ENCODE measurements at places on chromosomes 7 and 10.

- no peak for DNase-seq
These were observed 7.1 kb downstream of the UBE2D1 start for GRCh38 chr10:58341947-58342346.

DNA sequence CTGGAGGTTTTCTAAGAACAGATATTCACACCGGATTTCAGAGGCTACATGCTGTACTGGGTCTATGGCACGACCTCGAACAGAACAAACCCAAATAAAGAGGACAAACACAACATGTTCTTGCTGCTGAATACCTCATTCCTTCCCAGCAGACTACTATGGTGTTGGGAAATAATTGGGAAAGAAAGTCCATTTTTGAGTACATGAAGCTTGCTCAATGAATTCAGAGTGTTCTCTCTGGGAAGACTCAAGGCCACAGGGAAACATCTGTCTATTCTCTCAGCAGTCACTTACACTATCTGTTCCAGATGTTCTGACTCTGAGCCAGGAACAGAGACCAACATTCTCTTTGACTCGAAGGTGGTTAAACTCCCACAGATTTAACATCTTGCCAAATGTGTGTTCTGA, 30.9 kb downstream of the LAMB1 start:
- no peak for DNase-seq

DNA sequence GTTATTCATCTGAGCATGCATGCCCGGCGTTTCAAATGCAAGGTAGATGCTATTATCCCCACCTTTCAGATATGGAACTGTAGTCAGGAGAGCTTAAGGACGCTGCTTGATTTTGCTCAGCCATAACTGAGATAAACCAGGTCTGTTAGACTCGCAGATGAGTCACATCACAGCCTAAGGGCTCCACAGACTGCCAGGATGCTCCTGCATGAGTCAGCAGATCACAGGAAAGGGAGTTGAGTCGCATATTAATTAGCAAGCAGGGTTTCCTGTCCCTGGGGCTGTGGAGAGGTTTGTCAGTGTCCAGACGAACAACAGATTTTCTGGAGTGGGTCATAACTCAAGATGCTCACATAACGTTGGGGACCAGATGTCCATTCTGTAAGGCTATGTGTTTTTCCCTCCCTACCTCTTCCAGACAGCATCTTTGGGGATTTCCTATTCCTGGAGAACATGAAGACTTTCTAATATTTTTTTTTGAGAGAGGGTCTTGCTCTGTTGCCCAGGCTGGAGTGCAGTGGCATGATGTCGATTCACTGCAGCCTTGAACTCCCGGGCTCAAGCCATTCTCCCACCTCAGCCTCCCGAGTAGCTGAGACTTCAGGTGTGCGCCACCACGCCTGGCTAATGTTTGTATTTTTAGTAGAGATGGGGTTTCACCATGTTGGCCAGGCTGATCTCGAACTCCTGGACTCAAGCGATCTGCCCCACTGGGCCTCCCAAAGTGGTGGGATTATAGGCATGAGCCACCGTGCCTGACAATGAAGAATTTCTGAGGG, 36.7 kb downstream of the PFKFB3 start:
- DNase-seq: peak; percentile 72

GRCh38 chr10:75547391-75548298, 116.2 kb downstream of the LRMDA start:
- no peak for DNase-seq

GRCh38 chr10:89609833-89610346, 35.2 kb downstream of the PANK1 start:
- no peak for DNase-seq

GRCh38 chr10:110020265-110020664, 12.5 kb downstream of the ADD3 start:
- DNase-seq: no peak

DNA sequence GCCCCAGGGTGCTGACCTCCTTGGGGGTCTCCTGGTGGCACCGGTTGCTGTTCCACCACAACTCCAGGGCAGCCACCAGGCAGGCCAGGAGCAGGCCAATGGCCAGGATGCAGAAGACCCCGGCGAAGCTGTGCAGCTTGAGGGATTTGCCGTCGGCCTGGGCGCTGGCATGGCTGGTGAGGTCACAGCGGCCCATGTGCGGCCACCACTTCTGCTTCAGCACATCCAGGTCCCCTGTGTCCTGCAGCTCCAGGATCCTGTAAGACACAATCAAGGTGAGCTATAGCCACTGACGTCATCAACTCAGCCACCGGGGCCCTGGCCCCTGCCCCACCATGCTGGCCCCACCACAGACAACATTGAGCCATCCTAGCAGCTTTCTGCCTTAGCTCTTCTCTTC, 753.2 kb downstream of the GRID1 start:
- DNase-seq: no peak

- no peak for DNase-seq
These were observed 1.5 kb upstream of the PARD3 start for GRCh38 chr10:34816501-34817002.

DNA sequence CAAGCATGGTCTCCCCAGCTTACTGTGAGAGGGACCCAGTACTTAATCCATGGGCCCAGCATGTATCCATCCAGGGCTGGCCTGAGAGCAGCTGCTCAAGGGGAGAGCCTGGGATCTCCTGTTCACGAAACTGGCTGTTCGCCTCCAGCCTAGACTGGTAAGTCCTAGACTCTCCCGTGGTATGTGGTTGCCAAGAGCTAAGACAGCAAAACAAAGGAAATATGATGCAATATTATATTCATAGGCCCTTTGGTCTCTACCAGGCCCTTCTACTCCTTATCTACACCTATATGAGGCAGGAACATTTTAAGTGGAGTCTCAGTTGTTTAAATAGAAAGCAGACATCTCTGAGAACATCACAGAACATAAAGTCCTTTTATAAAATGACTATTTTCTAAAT, 28.9 kb upstream of the STK17A start:
- DNase-seq: no peak

GRCh38 chr7:112503361-112503972, 22.7 kb downstream of the LSMEM1 start:
- DNase-seq: no peak

GRCh38 chr10:117535298-117536071, 7.1 kb upstream of the EMX2 start:
- no peak for DNase-seq

GRCh38 chr7:32502728-32503127, 7.4 kb downstream of the AVL9 start:
- no peak for DNase-seq

DNA sequence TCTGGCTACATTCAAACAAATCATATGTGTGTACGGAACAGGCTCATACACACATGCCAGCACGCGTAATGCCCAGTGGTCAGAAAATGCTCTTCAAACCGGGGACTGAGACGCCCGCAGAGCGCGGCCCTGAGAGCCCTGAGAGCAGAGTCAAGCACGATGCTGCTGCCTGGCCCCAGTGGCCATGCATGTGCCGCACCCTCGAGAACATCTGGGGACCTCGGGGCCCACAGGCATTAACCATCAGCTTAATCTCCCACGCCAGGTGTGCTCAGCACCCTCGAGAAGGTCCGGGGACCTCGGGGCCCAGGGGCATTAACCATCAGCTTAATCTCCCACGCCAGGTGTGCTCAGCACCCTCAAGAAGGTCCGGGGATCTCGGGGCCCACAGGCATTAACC, 163.1 kb downstream of the PTPRN2 start:
- no peak for DNase-seq

GRCh38 chr7:2956526-2957368, 86.9 kb downstream of the CARD11 start:
- peak; percentile 40 for DNase-seq

GRCh38 chr7:74289659-74290552, 699 bp downstream of the CLIP2 start:
- no peak for DNase-seq

GRCh38 chr7:72445075-72445474, 32.9 kb upstream of the CALN1 start:
- no peak for DNase-seq

GRCh38 chr7:16135658-16136057, 285.7 kb downstream of the CRPPA start:
- DNase-seq: no peak

DNA sequence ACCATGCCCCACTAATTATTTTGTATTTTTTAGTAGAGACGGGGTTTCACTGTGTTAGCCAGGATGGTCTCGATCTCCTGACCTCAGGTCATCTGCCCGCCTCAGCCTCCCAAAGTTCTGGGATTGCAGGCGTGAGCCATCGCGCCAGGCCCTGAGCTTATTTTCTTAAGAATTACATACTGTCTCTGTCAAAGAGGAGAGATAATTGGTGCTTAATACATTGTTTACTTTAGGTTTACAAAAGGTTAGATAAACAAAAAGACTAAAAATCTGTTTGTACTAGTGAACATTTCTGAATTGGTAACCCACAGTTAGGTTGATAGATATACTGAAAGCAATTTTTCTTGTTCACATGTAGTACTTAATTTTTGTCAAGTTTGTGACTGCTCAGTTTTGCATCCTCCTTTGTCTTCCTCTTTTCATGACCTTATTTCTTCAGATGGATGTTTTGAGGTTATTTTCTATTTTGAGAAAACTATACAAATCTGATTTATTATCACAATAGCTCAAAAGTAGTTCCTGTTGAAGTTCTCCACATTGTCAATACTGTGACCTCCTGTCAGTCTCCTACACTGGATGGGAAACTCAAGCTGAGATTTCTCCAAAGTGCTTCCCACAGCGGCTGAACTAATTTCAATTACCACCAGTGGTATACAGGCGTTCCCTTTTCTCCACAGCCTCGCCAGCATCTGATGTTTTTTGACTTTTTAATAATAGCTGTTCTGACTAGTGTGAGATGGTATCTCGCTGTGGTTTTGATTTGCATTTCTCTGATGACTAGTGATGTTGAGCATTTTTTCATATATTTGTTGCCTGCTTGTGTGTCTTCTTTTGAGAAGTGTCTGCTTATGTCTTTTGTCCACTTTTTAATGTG, 22.5 kb downstream of the HHEX start:
- no peak for DNase-seq

DNA sequence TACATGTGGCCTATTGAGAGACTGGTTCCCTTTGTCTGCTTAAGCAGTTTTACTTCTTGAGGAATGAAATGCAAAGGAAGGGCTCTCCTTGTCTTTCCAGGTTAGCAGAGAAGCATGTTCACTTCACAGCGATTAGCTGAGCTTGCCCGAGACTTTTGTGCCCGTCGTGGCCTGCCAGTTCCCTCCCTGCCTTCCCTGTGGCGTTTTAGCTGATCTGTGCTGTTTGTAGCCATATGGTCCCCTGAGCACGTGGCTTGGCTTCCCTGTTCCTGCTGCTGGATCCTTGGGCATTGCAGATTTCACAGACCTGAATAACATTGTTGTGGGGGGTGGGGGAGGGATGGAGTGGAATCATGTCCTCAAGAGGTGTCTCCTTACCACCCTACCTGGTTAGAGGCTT, 61.8 kb downstream of the SND1 start:
- DNase-seq: no peak

GRCh38 chr7:135970682-135971365, 6.3 kb downstream of the MTPN start:
- DNase-seq: no peak

- no peak for DNase-seq
These were observed 84.6 kb downstream of the CH25H start for GRCh38 chr10:89122433-89123051.

DNA sequence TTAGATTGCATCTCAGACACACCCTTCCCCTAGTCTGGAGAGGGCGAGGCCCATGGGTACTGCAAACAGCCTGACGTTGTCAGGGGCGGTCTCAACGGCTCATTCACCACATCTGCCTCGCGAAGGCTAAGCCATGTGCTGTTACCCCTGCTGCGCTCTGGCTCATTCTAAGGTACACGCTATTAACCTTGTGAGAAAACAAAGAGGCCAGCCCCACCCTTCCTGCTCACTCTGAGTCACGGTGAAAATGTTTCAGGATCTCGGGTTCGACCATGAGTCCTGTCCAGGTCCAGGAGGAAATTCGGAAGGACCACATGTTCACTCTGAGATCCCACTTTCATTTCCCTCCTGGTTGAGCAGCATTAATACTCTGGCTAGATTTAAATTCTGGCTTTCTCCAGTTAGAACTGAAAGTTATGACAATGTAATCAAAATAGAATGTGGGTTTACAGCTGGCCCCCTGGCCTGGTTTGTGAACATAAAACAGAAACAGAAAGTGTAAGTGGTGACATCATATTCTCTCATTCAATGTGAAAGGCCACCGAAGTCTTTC, 55.2 kb downstream of the EGFR start:
- DNase-seq: no peak

DNA sequence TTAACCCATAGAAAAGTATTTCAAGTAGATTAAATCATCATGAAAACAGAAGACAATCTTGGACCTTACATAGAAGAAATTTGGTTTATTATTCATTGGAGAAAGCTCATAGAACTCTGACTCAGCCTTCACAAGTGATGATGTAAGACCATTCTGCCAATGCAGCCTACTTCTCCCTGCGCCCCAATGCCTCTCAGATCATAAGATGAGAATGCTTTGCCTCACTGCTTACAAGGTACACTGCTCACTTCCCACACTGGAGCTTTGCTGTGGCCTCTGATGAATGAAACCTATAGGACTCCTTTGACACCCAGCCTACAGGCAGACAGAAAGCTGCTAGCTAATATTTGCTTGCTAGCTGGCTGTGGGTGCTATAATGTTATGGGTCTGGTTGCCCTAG, 569.4 kb upstream of the STEAP1 start:
- no peak for DNase-seq

DNA sequence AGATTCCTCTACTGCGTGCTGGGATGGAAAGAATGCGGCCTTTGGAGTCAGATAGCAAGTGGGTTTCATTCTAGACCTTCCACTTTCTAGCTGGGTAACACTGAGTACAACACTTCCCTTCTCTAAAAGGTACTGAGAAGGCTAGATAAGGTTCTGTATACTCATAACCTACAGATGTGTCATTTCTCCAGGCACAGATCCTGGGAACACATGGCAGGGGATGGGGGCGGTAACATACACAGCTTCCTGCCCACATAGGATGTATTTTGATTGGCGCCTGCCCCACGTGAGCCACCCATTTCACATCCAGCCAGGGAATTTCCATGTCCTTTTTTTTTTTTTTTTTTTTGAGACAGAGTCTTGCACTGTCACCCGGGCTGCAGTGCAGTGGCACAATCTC, 31.8 kb downstream of the KLRG2 start:
- DNase-seq: no peak

GRCh38 chr10:49109669-49110340, 5.5 kb downstream of the VSTM4 start:
- DNase-seq: no peak

- no peak for DNase-seq
These were observed 277.6 kb upstream of the BMPER start for GRCh38 chr7:33627741-33628140.

- DNase-seq: no peak
These were observed 71.6 kb downstream of the NKX6-2 start for GRCh38 chr10:132714096-132714985.

DNA sequence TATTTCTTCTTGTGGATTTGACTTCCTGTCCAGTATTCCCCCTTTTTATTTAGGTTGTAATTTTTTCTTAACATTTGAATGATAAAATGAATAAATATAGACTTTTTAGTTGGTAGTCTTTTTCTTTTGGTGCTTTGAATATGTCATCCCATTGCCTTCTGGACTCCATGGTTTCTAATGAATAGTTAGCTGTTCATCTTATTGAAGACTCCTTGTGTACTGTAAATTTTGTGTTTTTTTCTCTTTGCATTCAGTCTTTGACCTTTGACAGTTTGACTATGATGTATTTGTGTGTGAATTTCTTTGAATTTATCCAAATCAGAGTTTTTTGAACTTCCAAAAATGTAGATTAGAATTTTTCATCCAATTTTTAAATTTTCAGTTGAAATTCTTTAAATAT, 554.3 kb downstream of the NRG3 start:
- no peak for DNase-seq

All from stimulated activated CD4-positive, alpha-beta T cell treated with anti-CD3 and anti-CD28 coated beads, Interleukin-12 subunit alpha, Interleukin-12 subunit beta, amount 100 ng/mL, for 48 hours (primary cell).